ENCODE measurements at places on chromosomes 7 and 10.

GRCh38 chr7:114939484-114940097 lies 17.7 kb downstream of the MDFIC start:
- peak; percentile 42 for DNase-seq

DNA sequence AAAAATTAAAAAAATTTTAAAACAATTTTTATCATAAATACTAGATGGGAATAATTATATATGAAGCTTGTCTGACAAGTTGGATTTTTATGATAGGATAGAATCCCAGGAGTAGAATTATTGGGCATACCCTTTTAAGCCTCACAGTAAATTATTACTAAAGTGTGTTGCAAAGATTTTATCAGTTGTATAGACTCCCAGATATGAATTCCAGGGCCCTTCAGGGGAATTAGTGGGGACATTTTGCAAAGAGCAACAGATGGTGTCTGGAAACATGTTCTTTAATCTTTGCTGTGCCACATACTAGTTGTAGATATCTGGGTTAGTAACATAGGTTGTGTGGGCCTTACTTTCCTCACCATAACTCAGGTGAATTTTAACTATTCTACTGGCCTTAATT lies 28.7 kb downstream of the ZEB1 start:
- DNase-seq: no peak

DNA sequence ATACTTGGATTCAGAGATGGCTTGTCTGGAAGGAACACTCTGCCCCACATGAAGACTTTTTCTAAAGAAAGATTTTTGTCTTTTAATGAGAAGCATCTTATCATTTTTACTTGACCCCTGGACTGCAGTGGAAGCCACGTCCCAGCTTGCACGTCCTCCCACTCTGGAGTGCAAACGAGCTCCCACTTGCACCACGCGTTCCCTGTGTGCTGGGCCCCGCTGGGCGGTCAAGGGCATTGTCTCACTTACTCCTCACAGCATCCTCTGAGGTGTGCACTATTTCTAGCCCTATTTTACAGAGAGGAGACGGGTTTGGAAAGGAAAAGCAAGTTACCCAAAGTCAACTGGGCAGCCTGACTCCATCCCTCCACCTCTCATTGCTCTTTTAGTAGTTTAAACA lies 175.2 kb downstream of the HIBADH start:
- DNase-seq: no peak

- DNase-seq: no peak
Observed at GRCh38 chr10:60718886-60719285, 59.4 kb upstream of the CDK1 start.

GRCh38 chr10:11330383-11331045 lies 280.9 kb downstream of the USP6NL start:
- no peak for DNase-seq

DNA sequence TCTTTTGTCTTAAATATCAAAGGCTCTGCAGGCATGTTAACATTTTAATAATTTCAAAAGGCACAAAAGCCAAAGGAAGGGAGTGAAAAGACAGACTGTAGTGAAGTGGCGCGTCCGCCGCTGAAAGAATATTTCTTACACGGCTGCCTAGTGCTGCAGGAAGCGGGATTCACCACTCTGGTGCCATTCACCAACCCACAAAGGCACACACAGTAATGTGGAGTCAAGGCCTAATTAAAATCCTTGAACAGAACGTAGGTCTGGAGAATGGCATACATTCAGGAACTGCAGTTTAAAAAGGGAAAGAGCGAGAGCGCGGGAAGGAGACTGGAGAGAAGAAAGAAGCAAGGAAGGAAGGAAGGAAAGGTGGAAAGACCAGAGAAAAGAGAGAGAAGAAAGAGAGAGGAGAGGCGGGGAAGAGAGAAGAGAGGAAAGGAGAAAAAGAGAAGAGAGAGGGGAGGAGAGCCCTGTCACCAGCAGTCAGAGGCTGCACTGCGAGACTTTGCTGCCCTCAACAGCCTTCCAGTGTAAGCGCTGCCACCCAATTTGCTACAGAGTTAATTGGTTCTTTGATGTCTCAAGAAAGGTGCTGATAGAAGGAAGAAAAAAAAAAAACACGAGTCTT lies 554.0 kb downstream of the MDFIC start:
- DNase-seq: peak; percentile 26

DNA sequence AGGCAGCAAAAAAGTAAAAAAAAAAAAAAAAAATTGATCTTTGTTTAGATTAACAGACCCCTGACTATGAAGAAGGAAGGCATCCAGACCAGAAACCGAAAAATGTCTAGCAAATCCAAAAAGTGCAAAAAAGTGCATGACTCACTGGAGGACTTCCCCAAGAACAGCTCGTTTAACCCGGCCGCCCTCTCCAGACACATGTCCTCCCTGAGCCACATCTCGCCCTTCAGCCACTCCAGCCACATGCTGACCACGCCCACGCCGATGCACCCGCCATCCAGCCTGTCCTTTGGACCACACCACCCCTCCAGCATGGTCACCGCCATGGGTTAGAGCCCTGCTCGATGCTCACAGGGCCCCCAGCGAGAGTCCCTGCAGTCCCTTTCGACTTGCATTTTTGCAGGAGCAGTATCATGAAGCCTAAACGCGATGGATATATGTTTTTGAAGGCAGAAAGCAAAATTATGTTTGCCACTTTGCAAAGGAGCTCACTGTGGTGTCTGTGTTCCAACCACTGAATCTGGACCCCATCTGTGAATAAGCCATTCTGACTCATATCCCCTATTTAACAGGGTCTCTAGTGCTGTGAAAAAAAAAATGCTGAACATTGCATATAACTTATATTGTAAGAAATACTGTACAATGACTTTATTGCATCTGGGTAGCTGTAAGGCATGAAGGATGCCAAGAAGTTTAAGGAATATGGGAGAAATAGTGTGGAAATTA lies 19.4 kb downstream of the GATA3 start:
- no peak for DNase-seq

DNA sequence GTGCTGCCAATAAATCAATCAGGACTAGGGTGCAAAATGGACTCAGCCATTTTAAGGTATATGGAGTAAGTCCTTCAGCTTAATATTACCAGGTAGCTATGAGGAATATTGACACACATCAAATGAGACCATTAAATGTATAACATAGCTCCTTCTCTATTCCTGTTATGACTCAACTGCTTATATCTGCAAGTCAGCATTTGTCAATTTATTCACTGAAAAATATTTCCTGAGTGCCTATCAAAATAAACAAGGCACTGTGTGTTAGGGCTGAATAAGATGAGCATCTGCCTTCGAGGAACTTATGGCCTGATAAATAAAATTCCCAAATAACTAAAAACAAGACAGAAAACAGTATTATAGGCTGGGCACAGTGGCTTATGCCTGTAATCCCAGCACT lies 113.8 kb downstream of the CDK6 start:
- DNase-seq: no peak

All from CD4-positive, alpha-beta T cell treated with Interleukin-10 for 1 hour (primary cell).